MV-4-11 (cell line): ENCODE measurements at places on chromosomes 7 and 10.

GRCh38 chr10:48750019-48750418, 65.3 kb downstream of the WDFY4 start:
- no peak for DNase-seq

- DNase-seq, result no peak
These were observed 109.7 kb downstream of the RAMP3 start for GRCh38 chr7:45267262-45267661.

DNA sequence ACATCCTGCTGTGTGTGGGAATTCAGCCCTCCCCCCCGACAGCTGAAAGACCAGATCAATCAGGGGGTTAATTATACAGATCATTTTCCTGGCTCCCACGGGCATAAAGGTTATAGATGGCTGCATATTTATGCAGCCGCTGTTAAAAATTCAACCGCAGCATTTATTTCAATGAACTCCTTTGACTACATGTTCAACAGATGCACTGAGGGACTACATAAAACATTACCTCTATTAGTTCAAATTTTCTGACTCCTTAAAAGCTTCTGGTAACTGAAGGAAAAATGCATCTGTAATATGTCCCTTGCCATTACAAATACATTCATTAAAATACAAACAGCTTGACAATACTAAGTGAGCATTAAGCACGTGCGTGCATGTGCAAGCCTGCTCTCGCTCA, 49.7 kb upstream of the YAE1 start:
- no peak for DNase-seq

DNA sequence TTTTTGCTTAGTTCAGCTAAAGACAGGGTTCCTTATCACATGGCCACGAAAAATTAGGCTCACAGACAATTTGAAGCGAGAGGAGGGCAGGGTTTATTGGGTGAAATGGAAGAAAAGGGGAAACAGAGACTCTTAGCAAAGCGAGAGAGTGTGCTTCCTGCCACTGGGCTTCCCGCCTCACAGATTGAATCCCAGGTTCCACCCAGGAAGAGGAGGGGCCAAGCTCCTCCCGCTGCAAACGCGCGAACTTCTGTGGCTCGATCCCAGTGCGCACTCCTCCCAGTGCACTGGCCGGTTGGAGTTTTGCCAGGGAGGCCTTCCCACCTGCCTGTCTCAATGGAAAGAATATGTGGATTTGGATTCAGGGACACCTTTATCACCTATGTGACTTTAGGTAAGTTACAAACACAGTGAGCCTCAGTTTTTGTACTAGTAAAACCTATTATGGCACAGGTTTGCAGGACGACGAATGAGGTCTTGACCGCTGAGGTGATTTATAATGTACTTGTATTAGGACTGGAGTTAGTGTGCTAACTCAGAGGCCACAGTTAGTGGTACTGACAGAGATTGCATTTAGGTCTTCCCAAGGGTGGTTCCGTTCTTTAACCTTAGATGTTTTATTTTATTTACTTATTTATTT, 48.5 kb upstream of the SP8 start:
- no peak for DNase-seq
